Hematopoietic multipotent progenitor cell treated with erythropoietin and hydrocortisone succinate and interleukin-3 and kit ligand, for 4 days (in vitro differentiated cells): ENCODE measurements at places on chromosomes 1 and 21.

GRCh38 chr1:19650416-19651140, 6.5 kb downstream of the NBL1 start:
- no peak for DNase-seq

DNA sequence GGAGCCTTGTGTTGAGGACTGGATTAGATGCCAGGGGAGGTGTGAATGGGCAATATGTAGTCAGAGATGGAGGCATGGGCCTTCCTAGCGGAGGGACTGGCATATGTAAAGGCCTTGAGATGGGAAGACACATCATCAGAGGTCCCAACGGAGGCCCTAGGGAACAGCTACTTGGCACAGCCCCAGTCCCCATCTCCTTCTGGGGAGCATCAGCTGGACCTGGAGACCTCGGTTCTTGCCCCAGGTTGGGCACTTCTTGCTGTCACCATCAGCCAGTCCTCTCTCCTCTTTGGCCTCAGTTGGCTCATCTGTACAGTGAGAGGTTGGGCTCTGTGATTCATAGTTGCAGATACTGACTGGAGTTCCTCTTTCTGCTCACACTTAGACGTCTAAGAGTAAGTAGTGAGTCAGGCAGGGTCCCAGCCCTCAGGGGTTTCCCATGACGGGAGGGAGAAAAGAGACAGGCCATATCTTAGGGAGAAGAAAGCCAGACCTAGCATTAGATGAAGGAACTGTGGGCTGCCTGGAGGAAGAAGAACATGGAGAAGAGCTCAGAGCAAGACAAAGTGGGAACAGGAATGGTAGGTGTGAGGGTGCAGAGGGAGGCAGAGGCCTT, 3.4 kb upstream of the MARCKSL1 start:
- DNase-seq = peak; percentile 76

- no peak for DNase-seq
These were observed 26.9 kb downstream of the WDR26 start for GRCh38 chr1:224407571-224408293.

GRCh38 chr1:44433209-44433608, 28.2 kb downstream of the RNF220 start:
- DNase-seq = peak; percentile 86

- no peak for DNase-seq
These were observed 10.7 kb downstream of the AKIRIN1 start for GRCh38 chr1:39001516-39002421.
